Activated T-helper 1 cell treated with anti-CD3 and anti-CD28 coated beads, Interleukin-12 subunit alpha, Interleukin-12 subunit beta, Interleukin-2, Interleukin-4 antibody, amounts not matched to agents 30 ng/mL and 10 ng/mL and 1 ng/mL, durations not matched to agents 14 hours and 24 hours and 36 hours (primary cell): ENCODE measurements at places on chromosomes 12 and 14. TPM values are rescaled to one million over a fixed set of nuclear protein-coding genes. Genes with fewer than 3 reads are reported as not detected.

Gene DHRS4
- 13.9 and 18.4 TPM in 2 replicates for total RNA-seq

Gene LRRC43
- total RNA-seq = 0.26 TPM in 1 of 2 replicates, not detected in the other

Gene KLRD1
- total RNA-seq = 2.5 and 2.7 TPM in 2 replicates

Gene FAM222A
- 2.4 TPM in 2 replicates for total RNA-seq
